ENCODE measurements at places on chromosomes 2 and 18.

GRCh38 chr18:22337306-22337705 lies 80.4 kb downstream of the CTAGE1 start:
- H3K4me3 ChIP-seq, result no peak overlapping the region
- no peaks in the 10 kb centered on the region for H3K27me3 ChIP-seq
- no peak for DNase-seq

GRCh38 chr2:149489452-149489851 lies 98.1 kb downstream of the MMADHC start:
- no peak overlapping the region for H3K4me3 ChIP-seq
- H3K36me3 ChIP-seq, result no peaks in the 10 kb centered on the region
- no peaks in the 10 kb centered on the region for H3K4me1 ChIP-seq

DNA sequence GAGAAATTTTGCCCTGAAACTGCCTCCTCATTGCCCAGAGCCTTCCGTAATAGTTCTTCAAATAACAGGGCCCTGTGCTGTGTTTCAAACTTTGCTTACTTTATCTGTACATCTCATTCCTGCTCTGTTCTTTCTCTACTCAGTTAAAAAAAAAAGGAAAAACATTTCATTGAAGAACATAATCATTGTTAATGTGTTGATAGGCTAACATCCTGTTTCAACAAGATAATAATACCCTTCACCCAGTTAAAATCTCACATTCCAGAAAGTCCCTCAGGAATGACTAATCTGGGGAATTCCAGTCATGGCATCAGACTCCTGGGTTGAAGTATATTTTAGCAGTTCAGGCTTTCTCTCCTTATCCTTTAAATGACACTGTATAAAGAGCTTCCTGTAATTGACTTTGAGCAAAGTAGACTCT lies 45.6 kb upstream of the ITGAV start:
- H3K4me3 ChIP-seq, result no peak overlapping the region
- no peaks in the 10 kb centered on the region for H3K27me3 ChIP-seq
- H3K4me1 ChIP-seq, result peaks cover 25% of the 10 kb centered on the region
- H3K36me3 ChIP-seq, result no peaks in the 10 kb centered on the region

DNA sequence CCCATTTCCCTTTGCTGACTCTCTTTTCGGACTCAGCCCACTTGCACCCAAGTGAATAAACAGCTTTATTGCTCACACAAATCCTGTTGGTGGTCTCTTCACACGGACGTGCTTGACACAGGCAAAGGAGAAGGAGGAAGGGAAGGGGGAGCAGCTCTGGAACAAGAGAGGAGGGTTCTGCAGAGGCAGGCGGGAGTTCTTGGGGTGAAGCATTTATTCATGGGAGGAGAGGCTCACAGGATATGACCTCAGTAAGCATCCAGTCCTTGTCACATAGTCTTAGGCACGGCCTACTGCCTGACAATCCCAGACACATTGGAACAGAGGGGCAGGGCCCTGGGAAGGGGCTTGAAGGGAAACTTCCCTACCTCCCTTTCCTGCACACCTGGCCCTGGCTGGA lies 171.7 kb upstream of the HS6ST1 start:
- H3K36me3 ChIP-seq, result no peaks in the 10 kb centered on the region
- no peak for DNase-seq
- no peak overlapping the region for H3K4me3 ChIP-seq
- no peaks in the 10 kb centered on the region for H3K4me1 ChIP-seq

- H3K36me3 ChIP-seq, result no peaks in the 10 kb centered on the region
- no peak for DNase-seq
- H3K4me1 ChIP-seq, result no peaks in the 10 kb centered on the region
- no peak overlapping the region for H3K4me3 ChIP-seq
- no peak overlapping the region for H3K27ac ChIP-seq
Measured at GRCh38 chr2:7899241-7899640, 782.6 kb upstream of the ID2 start.

DNA sequence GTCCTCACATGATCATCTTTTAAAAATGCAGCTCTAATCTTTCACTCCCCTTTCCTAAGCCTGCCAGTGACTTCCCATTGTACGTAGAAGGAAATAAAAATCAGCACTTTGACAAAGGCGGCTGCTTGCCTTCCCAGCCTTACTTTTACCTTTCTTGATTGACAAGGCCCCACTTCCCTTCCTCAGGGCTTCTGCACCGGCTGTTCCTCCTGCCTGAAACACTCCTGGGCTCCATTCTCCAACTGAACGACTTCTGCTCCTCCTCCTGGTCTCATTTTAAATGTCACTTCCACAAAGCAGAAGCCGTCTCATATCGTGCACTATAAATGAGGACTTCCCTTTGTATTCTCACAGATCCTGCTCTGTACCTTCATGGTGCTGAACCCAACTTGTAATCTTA lies 56.1 kb downstream of the OSBPL6 start:
- no peaks in the 10 kb centered on the region for H3K27me3 ChIP-seq
- no peak overlapping the region for H3K4me3 ChIP-seq
- H3K36me3 ChIP-seq, result no peaks in the 10 kb centered on the region
- H3K27ac ChIP-seq, result no peak overlapping the region

GRCh38 chr18:9766076-9766481 lies 58.0 kb downstream of the RAB31 start:
- H3K4me1 ChIP-seq, result no peaks in the 10 kb centered on the region
- no peak for DNase-seq
- no peak overlapping the region for H3K27ac ChIP-seq
- H3K36me3 ChIP-seq, result no peaks in the 10 kb centered on the region
- no peaks in the 10 kb centered on the region for H3K27me3 ChIP-seq
- H3K4me3 ChIP-seq, result no peak overlapping the region

GRCh38 chr2:220572385-220572784 lies 945.0 kb downstream of the SLC4A3 start:
- no peaks in the 10 kb centered on the region for H3K36me3 ChIP-seq
- H3K4me1 ChIP-seq, result no peaks in the 10 kb centered on the region
- H3K27ac ChIP-seq, result no peak overlapping the region
- H3K27me3 ChIP-seq, result no peaks in the 10 kb centered on the region
- H3K4me3 ChIP-seq, result no peak overlapping the region

DNA sequence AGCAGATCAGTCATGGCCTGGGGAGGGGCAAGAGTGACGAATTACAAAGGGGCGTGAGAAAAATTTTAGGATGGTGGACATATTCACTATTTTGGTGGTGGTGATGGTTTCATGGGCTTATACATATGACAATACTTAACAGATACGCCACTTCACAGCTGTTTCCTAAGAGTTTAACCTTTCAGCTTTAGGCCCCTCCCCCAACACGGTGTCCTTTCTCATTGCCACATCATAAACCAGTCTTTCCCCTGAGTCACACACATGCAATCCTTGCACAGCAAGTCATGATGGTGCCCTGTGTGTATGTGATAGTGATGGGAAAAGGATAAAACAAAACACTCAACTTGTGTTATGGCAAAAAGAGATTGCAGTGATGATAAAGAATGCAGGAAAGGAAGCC lies 47.6 kb upstream of the IL1R1 start:
- DNase-seq, result no peak
- no peaks in the 10 kb centered on the region for H3K36me3 ChIP-seq
- peaks cover 11% of the 10 kb centered on the region for H3K4me1 ChIP-seq
- H3K27ac ChIP-seq, result no peak overlapping the region
- H3K4me3 ChIP-seq, result no peak overlapping the region

GRCh38 chr18:76553715-76554546 lies 58.9 kb upstream of the ZNF516 start:
- H3K27me3 ChIP-seq, result no peaks in the 10 kb centered on the region
- no peaks in the 10 kb centered on the region for H3K36me3 ChIP-seq
- no peak overlapping the region for H3K27ac ChIP-seq
- no peak for DNase-seq

Data from esophagus squamous epithelium (tissue), 5 donors.